AML-193 (cell line): ENCODE measurements at places on chromosomes 3 and 15.

GRCh38 chr3:126540951-126541627, 17.1 kb downstream of the CHST13 start:
- no peak for DNase-seq

DNA sequence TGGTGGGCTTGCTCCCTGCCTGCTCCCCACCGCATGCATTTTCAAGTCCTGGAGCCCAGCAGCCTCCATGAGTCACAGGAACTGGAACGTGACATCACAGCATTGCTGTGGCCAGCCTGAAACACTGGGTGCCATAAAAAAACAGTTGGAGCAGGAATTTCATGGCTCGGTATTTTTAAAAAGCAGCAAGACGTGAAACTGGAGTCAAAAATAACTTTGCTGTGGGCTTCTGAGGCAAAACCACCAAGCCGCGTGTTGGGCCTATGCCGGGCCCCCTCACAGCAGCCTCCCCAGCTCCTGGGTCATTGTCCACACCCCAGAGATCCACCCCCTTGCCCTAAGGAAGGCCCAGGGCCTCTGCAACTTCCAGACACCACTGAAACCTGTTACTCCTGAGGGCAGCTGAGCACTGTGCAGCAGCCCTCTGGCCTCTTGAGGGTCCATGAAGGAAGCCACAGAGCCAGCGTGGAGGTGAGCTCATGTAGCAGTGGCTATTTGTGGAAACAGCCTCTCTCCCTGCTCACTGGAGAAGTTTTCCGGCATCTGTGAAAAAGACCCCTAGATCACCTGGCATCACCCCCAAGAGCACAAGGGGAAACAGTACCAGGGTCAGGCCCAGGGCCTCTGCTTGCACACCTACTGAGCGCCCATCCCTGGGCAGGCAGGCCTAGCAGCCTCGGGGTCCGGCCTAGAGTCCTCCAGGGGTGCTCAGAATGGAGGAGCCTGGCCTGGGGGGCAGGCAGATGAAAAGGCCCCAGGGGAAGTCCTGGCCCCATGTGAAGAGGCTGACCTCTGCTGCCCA, 34.0 kb upstream of the DUSP7 start:
- DNase-seq, result no peak

DNA sequence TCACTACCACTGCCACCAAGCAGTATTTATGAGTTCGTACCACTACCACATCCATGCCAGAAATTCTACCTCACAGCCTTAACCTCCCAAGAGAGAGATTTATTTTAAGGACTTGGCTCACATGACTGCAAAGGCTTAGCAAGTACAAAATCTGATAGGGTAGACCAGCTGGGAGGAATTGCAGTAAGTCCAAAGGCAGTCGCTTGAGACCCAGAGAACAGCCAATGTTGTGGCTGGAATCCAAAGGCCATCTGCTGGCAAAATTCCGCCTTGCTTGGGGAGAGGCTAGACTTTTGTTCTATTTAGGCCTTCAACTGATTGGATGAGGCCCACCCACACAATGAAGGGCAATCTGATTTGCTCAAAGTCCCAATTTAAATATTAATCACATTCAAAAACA, 101.4 kb upstream of the STT3B start:
- DNase-seq, result no peak

- no peak for DNase-seq
Measured at GRCh38 chr3:159238646-159239045, 436.8 kb downstream of the MFSD1 start.

- DNase-seq, result no peak
Measured at GRCh38 chr15:45221967-45222366, 30.1 kb upstream of the SLC28A2 start.

DNA sequence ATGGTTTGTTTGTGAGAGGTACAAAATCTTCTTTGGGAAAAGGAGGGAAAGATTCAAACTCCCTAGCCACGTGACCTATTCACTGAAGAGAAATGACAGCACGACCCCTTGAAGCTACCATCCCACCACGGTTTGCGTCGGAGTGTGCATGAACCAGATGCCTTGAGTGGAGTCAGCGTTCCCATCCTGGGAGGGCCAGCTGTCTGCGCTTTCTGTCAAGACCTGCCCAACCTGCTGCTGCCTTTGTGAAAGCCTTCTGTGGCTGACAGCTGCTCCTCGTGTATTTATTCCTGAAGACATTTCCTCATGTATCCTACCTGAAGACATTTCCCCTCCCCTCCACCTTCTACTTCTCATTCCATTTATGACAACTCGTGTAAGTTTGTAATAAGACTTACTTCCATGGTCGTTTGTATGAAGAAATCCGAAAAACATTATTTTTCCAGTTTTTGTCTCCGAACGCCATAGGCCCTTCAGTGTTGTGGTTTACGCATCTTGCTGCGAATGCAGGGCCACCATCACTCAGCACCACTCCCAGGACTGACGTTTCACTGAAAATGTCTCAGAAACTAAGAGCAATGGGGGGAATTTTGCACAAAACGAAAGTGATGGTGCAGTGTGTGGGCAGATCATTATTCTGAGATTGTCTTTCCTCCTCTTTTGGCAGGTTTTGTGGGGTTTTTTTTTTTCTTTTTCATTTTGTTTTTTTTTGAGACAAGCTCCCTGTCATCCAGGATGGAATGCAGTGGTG, 18.9 kb downstream of the EBLN2 start:
- DNase-seq, result no peak

DNA sequence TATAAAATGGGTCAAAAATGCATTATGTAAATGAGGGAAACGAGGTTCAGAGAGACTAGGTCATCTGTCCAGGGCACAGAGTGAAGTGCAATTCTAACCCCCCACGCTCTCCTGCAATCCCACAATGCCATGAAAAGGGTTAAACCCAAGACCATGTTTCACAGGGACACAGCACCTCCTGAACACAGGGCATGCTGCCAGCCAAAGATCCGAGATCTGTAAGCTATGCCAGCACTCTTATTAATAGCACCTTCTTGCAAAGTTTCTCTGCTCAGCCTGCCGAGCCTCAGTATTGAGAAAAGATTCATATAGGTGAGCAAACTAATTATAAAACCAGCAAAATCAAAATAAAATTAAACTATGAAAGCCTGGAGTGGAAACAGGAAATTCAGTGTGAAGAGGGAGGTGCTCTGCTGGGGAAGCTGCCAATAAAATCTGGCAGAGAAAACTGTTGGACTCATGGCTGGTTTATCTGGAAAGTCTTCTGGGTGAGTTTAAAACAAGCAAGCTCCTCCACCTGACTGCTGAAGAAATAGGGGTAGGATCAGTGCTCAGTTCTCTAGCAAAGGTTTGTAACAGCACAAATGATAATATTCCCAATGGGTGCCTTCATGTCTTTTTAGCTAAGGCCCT, 50.3 kb downstream of the LRIG1 start:
- DNase-seq, result no peak

DNA sequence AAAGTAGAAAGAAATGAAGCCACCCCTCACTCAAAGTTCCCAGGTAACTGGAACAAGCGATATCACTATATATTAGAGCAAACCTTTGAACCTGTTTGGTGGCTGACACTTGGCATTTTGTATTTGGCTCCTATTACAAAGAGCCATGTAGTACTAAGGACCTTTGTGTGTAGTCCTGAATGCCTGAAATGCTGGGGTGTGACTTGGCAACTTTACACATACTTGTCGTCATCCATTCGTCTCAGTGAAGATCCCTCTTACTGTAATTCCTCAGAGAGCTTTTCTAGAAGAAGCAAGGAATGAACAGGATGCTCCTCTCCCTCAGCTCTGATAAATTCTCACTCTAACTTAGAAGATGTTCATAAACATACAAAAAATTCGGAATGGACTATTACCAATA, 216.1 kb upstream of the CDIN1 start:
- DNase-seq, result no peak

GRCh38 chr3:108408883-108409799, 101.3 kb downstream of the MYH15 start:
- no peak for DNase-seq

GRCh38 chr3:184325715-184326369, 11.4 kb downstream of the EIF4G1 start:
- no peak for DNase-seq

DNA sequence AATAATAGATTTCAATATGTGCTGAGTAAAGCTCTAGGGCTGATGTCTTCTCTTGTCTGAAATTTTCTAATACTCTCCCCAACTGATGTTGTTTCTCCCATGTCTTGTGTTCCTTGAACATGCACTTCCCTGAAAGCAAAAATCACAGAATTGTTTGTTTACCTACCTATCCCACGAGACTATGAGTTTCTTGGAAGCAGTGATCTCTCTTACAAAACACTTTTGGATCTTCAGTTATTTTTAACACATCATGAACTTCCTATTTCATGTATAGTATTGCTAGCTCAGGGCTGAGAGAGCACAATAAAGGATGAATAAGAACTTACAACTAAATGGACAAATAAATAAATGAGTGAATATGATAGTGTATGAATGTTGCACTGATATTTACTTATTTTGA, 365.0 kb downstream of the ROBO2 start:
- no peak for DNase-seq

GRCh38 chr3:191441687-191442086, 19.3 kb upstream of the PYDC2 start:
- no peak for DNase-seq

- peak; percentile 67 for DNase-seq
Measured at GRCh38 chr3:119637679-119638477, 22.5 kb downstream of the POPDC2 start.

DNA sequence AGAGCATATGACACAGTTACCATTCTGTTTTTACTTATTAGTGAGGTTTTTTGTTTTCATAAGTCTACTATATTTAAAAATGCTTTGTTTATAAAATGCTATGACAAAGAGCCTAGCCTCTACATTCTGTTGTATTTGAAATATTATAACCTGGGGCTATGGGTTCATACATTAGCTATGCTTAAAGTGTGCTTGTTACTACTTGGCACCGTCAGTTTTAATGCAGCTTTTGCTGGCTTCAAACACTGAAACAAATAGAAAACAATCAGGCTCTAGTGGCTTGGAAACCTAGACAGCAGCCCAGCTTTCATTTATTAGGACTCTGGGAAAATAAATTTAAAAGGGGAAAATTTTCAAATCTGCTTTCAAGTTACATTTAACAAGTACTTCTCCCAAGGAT, 635.9 kb downstream of the CADM2 start:
- no peak for DNase-seq

DNA sequence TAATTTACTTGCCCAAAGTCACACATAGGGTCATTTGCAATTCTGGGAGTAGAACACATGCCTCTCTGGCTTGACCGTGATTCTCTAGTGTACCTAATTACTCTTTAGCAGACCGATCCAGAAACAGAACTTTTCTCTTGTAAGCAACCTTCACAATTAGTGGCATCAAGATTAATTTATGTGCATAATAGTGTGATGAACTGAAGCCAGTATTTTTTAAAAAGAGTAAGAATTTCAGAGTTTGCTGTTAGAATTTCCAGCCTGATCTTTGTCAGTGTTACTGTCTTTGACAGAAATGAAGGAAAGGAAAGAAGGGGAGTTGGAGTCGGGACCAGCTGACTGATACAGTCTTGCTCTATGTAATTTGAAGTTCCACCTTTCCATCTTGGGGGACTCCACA, 137.1 kb downstream of the SPATA16 start:
- DNase-seq, result no peak

DNA sequence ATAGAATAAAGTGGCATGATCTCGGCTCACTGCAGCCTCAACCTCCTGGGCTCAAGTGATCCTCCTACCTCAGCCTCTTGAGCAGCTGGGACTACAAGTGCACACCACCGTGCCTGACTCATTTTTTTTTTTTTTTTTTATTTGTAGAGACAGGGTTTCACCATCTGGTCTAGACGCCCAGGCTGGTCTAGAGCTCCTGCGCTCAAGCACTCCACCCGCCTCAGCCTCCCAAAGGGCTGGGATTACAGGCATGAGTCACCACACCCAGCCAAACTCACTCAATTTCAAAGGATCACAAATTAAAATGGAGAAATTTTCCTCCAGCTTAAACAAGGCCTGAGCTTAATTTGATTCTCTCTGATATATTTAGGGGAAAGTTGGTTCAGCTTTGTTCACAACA, 27.3 kb upstream of the NMB start:
- no peak for DNase-seq

- no peak for DNase-seq
Measured at GRCh38 chr3:143357700-143358099, 238.1 kb downstream of the CHST2 start.

- no peak for DNase-seq
Measured at GRCh38 chr3:197431346-197431910, 124.3 kb downstream of the BDH1 start.

GRCh38 chr15:80778964-80779657, at the start of gene CEMIP:
CEMIP (plus strand) TSS chr15:80779370; CDS start chr15:80873880, 94,510 bp downstream.
- peak; percentile 9 for DNase-seq

DNA sequence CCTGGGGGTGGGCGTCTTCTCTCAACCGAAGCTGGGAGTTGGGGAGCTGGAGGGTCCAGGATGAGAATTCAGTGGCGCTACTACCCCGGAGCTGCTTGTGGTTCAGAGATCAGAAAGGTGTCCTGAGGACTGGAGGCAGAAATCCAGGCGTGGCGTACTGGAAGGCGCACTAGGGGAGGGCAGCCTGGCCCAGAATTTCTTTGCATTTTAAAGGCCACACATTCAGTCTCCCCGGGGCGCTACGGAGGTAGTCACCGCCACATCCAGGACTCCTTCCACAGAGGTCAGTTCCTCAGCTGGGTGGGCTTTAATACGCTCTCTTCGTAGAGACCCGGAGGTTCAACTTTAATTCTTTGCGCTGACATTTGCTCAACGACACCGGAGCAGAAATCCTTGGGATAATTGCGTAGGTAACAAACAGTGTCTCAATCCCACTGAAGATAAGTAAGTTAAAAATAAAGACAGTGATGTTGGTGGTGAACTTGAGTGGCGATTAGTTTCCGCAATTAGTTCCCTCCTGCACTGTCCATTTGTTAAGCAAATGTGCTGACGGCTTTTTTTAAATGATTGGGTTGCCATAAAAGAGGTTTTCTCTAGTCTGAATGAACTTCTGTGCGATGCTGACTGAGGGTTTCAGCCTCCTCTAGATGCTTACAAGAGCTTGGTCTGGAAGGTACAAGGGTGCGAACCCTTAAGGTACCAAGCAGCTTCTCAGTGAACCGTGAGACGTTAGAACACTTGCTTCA, 535 bp downstream of the MCTP2 start:
- peak; percentile 8 for DNase-seq

DNA sequence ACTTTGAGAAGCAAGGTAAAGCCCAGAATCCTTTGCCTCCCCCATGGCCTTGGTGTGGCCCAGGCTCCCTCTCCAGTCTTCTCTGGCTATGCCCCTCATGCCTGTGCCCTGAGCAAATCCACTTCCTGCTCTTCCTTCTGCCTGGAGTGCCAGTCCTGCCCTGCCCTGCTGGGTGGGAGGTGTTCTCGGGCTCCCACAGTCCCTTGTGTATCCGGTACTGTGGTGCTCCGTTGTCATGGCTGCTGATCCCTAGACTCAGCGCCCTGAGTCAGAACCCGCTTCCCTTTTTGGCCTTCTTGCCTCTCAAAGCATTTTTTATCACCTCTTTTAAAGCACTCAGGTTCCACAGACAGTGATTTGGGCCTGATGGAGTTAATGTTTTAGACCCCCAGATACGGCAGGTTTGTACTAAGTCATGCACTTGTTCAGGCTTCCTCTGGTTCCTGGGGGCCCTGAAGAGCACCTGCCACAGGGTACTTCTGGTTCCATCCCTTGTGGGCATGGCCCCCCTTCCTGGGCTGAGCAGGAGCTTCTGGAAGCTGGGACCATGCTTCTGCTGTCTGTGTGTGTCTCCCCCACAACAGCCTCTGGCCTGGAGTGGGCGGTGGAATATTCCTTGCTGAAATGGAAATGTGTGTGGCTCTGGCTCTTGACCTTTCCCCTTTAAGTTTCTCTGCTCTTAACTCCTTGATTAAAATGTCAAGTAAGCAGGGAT, 29.6 kb upstream of the ADAMTS7 start:
- DNase-seq, result no peak

GRCh38 chr3:88573472-88573871, 423.7 kb downstream of the C3orf38 start:
- DNase-seq, result no peak
